AG04449 (cell line): ENCODE measurements at places on chromosomes 16 and 17.

DNA sequence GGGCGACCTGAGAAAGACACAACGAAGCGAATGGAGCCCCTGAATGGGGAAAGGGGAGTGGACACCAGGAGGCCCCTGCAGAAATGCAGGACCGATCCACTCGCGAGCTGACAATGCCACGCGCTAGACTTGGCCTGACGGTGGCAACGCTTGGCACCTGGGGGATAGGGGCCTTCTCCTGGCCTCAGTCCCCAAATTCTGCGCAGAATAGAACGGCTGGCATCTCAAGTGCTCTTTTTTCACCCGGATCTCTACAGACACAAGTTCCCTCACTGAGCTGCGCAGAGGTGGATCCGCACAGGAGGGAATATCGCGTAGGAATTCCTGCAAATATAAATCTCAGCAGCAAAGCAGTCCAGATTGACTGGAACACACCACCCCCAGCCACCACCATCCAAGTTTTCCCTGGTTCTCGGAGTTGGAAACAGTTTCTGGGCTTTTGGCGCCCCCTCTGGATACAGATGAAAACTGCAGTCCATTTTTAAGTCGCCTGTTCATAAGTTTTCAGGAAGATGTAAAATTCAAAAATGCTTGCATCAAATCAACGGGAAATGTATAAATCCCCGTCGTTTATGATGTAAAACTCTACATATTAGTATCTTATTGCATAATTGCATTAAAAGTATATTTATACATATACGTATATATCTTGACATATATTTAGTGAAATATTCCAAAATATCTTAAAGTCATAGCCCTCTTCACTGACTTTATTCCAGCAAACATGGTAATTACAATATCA, 2.3 kb upstream of the SOX9 start:
- no peak for DNase-seq

DNA sequence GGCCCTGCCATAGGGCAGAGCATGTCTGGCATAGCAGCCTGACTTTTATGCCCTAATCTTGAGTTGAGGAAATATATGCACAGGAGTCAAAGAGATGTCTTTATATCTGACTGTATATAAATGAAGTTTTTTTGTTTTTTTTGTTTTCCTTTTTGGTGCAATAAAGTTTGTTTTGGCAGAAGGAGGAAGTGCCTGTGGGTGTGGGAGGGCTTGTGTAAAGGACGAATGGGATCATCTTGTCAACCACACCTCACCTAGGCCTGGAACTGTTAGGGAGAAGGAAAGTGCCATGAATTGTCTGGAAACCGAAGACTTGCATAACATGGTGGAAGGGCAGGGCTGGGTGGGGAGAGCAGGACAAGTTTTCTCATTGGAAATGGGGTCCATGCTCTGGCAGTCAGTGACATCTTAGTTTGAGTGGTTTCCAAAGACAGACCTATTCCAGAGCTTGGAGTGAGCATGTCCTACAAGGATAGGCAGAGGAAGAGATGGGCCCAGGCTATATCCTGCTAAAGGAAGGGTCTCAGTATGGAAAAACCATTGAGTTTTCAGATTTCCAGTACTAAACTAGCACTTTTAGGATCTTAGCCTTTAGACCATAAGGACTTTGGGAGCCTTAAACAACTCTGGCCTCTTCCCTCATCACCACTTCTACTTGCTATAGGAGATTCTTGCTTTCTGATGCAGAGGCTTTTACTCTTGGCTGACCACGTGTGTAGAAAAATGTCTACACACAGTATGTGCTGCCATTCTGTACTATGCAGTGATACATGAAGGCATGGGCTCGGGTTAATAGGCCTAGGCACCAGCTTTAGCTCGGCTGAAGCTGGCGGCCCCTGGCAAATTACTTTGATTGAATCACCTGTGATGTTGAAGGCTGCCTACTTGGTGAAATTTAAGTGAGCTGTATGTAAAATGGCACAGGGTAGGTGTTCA, 15.5 kb downstream of the SNF8 start:
- no peak for DNase-seq

DNA sequence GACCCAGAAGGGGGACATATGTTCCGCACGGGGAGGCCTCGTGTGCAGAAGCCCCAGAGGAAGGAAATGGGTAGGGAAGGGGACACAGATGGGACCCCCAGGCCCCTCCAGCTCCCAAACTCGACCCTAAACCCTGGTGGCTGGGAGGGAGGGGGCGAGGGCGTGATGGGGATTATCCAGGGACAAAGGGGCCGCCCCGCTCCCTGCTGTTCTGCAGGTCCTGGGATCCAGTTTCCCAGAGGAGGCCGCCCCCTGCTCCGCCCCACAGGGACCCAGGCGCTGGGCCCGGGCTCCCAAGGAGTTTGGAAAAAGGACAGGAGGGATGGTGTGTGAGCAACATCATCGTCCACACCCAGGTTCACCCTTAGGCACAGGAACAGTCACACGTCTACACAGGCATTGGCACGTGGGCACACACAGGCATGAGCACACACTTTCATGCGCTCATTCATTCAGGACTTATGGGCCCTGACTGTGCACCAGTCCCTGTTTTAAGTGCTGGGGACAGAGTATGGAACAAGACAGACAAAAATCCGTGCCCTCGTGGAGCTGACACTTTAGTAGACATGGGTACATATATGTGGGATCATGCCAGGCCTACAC, 12.8 kb upstream of the FBXL19 start:
- DNase-seq = no peak

GRCh38 chr16:15856901-15857698, at the start of gene MYH11:
Gene MYH11, minus strand, starts transcription at chr16:15857028. Its CDS starts 18,776 bp downstream, at chr16:15838252.
- DNase-seq = no peak

- DNase-seq = no peak
Measured at GRCh38 chr17:42526031-42526444, 10.0 kb upstream of the NAGLU start.

- DNase-seq = no peak
Measured at GRCh38 chr17:74597069-74597790, 5.1 kb upstream of the CD300LD start.

DNA sequence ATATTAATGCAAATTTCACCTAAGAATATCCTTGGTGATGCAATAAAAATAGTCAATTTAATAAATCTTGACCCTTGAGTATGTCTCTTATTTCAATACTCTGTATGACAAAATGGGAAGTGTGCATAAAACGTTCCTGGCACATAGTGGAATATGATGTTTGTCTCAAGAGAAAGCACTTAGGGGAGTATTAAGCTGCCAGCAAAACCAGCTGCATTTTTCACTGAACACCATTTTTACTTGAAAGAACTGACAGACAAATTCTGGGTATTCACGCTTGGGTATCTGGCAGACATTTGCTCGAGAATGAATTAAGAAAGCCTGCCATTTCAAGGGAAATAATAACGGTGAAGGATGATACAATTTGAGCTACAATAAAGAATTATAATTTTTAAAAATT, 364.8 kb downstream of the SOX9 start:
- no peak for DNase-seq

- DNase-seq = no peak
Measured at GRCh38 chr17:74235911-74236371, 22.6 kb downstream of the TTYH2 start.

- no peak for DNase-seq
Measured at GRCh38 chr16:70661918-70662641, 15.7 kb downstream of the IL34 start.

DNA sequence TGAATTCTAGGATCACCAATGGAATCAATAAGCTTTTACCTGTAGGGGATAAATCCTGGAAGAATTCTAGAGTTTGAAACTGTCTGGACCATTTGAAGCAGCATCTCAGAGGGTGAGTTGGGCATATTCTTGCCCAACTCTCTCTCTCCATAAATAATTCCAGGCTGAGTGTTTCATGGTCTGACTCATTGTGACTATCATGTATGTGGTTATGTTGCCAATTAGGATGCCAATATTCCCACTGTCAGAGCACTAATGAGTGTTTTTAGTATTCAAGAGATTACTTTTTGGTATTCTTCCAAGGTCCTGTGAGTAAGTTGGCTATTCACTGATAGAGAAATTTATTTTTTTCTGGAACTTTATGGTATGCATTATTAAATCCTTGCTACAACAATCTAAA, 456.9 kb downstream of the TOX3 start:
- no peak for DNase-seq

DNA sequence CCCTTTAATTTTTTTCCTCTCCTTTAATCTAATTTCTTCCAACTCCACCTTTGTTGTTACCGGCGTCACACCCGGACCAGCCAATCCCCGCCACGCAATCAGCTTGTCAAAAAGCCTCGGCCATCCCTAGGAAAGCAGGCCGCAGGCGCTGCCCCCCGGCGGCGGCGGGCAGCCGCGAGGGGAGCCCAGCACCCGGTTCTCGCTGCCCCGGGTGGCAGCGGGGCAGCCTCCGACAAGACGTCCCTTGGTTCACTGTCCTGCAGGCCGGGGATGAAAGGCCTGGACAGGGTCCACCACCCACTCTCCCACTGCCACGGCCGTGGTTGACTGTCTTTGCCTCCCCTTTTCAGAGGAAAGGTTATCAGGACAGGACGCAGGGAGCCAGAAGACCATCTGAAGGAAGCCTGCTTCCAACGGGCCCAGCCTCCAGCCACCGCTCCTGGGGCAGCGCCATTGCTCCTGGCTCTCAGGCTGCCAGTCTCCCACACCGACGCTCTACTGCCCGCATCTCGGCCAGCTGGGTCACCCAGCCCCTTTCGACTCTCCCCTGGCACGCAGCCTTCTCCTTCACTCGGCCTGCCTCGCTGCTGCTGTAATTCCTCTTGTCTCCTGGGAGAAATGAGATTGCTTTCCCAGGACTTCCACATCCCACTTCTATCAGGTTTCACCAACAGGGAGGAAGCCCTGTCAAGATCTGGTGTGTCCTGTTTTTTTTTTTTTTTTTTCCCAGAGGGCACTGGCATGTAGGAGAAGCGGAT, 2.8 kb upstream of the UBTF start:
- no peak for DNase-seq

GRCh38 chr17:75778861-75779249, 5.8 kb upstream of the UNK start:
- no peak for DNase-seq

DNA sequence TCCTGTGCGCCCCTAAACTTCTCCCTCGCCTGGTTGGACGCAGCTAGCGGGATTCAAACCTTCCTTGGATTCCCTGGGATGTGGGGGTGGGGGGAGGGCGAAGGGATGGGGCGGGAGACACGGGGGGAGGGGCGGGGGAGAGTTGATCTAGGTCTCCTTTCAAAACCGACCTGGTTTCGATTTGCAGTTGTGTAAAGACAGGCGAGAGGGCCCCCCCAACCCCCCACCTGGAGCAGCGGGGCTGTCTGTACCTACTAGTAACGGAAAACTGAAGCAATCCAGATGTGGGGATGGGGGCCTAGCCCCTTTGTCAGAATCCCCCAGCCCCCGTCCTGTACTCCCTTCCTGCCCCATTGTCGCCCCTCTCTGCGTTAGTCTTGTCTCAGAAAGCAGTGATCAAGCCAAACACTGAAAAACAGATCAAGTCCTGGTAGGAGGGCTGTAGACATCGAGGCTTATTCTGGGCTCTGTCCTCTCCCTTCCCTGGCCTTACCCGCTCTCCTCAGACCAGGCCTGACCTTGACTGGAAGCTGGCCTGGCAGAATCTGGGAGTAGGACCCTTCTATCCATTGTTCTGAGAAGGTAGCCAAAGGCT, 902 bp downstream of the DLX4 start:
- no peak for DNase-seq

- DNase-seq = no peak
Measured at GRCh38 chr17:67290711-67291291, 45.8 kb upstream of the HELZ start.

GRCh38 chr16:89983536-89983935, 35.0 kb downstream of the DEF8 start:
- no peak for DNase-seq

GRCh38 chr17:5759501-5759925, 175.2 kb upstream of the NLRP1 start:
- DNase-seq = no peak

DNA sequence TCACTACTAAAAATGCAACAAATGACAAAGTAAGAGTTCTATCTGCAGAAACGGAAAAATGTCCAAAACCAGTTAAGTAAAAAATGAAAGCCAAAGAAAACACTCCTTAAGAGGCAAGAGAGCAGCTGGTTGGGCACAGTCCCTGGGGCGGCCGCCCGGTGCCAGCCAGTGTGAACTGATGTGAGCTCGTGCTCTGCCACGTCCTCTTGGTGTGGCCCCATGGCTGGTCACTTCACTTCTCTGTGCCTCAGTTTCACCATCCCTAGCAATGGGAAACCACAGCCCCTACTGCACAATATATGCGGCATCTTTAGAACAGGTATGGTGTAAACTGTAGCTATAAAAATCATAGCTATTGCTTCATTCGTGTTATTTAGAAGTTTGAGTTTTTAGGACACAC, 21.2 kb downstream of the USP36 start:
- no peak for DNase-seq

DNA sequence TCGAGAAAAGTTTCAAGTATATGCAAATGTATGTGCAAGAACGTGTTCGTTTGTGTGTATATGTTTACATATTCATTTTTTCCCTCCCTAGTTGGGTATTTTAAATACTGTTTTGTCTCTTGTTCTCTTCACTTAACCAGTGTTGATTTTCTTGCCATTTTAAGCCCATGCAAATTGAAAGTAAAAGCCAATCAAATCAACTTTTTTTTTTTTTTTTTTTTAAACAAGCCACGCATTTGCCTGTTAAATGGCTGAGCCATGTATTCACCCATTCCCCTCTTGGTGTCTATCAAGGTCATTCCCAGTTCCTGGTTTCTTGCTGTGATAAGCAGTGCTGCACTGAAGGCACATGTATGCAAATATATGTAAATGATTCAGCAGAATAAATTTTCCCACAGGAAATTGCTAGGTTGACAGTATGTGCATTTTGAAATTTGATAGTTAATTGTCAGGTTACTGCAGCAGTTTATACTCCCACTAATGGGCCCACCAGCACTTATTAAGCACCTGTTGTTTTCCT, 12.2 kb downstream of the ABCC1 start:
- DNase-seq = no peak

- DNase-seq = no peak
Measured at GRCh38 chr16:83685615-83686165, 122.1 kb upstream of the HSBP1 start.

DNA sequence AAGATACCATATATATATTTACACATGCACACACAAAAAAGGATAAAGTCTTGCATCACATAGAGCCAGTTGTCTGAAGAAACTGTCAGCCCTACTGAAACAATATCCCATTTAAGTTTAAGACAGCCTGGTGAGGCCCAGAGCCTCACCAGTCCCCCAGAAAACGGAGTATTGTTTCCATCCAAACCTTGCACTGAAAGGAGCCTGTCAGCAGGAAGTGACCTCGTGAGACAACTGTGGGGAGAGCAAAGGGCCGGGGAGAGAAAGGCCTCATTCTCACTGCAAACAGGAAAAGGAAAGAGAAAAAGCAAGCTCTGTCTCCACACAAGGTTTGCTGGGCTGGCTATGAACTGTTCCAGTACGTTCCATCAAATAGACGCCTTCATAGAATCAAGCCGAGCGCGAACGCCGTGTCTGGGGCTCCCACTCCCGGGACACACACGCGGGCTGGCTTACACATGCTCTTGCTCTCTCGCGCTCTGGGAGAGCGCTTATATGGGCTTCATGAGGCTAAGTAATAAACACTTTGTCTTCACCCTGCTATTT, 44.4 kb upstream of the ZFHX3 start:
- DNase-seq = no peak

DNA sequence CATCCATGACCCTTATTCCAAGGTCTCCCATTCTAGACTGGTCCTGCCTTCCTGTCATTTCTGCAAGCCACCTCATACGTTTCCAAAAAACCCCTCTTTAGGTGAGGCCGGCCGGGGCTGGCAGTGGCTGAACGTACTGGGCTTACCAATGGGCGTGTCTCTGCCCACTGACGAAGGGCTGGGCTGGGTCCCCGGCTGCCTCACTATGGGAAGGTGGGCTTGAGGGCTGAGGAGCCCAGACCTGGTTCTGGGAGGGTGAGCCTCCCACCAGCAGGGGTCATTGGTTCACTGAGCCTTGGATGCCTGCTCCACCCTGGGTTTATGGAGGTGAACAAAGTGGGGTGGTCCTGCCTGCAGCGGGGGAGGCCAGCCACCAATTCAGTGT, 19.9 kb downstream of the KDM8 start:
- no peak for DNase-seq
